ENCODE measurements at places on chromosomes 3 and 15.

DNA sequence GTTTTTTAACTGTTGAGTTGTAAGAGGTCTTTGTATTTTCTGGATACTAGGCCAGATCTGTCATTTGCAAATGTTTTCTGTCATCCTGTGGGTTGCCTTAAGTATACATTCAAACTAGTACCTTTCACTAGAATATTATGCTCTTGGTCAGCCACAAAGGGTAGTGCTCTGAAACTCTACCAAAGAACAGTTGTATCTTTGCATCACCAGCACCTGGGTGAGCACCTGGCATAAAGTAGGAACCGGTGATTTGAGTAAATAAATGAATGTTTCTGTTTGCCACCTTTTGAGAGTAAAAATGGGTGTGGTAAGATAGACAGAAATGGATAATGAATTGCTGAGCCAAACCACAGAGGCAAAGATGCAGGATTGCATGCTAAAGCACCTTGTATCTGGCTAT is 98.7 kb downstream of the SLCO3A1 start:
- DNase-seq: no peak

GRCh38 chr15:60000824-60001609 is 3.1 kb upstream of the FOXB1 start:
- no peak for DNase-seq

- DNase-seq: no peak
These were observed 708.5 kb downstream of the SQOR start for GRCh38 chr15:46343196-46343935.

DNA sequence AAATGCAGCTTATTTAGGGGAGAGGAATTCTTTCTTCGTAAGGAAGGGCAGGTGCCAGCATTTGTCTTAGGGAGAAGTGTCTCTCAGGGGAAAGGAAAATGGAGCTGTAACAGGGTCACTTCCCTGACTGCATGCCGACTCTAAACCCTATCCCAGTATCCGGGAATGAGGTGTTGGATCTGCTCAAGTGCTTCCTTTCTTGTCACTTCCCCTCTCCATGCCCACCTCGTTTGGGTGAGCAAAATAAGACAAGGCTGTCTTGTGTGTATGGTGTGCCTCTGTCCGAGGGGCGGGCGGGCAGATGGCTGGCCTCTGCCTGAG is 230.1 kb upstream of the TPM1 start:
- no peak for DNase-seq

DNA sequence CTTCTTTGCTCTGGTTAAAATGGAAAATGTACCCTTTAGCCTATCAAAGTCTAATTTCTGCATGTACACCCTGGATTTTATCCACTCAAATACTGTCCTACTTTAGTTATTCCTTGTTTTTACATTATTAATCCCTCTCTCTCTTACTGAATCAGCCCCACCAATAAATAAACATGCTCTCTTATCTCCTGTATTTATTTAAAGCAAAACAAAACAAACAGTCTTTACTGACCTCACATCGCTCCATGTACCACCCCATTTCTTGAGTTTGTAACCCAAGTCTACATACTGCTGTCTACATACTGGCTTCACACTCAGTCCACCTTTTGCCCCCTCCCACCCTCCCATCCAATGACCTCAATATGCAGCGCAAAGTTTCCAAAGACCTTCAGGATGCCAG is 113.3 kb upstream of the RORA start:
- no peak for DNase-seq

- DNase-seq: no peak
These were observed 680 bp downstream of the POC1A start for GRCh38 chr3:52153389-52154096.

GRCh38 chr3:152073267-152073666 is 195.5 kb upstream of the MBNL1 start:
- DNase-seq: peak; percentile 68

DNA sequence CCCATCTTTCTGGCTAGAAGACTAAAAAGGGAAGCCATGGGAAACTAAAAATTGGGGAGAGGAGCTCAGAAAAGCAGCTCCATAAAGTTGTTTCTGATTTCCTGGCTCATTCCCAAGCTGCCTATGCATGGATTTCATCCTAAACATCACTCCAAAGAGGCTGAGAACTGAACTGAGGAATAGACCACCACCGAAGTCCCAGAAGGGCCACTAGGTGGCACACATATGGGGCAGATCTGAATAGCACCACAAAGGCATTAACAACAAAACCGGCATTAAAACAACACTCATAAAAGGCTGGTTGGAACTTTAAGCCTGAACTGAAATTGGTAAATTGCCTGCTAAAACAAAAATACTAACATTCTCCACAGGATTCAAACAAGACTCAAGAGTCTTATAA is 106.3 kb downstream of the PLD1 start:
- peak; percentile 31 for DNase-seq

DNA sequence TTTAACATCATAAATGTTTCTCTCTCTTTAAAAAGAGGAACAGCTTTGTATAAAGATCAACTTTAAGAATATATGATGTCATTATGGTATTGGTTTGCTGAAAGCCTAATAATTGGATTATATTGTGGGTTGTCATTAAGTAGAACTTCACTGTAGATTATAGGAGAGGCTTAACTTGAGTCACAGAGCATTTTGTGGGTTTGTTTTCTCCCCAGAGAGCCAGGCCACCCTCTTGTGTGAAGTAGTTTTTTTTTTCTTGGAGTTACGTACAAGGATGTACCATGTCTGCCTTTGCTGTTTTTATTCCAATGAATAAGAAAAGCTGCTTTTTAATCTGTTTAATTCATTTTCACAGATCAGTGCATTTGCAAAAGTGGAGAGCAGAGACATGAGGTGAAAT is 354.8 kb upstream of the TBL1XR1 start:
- no peak for DNase-seq

DNA sequence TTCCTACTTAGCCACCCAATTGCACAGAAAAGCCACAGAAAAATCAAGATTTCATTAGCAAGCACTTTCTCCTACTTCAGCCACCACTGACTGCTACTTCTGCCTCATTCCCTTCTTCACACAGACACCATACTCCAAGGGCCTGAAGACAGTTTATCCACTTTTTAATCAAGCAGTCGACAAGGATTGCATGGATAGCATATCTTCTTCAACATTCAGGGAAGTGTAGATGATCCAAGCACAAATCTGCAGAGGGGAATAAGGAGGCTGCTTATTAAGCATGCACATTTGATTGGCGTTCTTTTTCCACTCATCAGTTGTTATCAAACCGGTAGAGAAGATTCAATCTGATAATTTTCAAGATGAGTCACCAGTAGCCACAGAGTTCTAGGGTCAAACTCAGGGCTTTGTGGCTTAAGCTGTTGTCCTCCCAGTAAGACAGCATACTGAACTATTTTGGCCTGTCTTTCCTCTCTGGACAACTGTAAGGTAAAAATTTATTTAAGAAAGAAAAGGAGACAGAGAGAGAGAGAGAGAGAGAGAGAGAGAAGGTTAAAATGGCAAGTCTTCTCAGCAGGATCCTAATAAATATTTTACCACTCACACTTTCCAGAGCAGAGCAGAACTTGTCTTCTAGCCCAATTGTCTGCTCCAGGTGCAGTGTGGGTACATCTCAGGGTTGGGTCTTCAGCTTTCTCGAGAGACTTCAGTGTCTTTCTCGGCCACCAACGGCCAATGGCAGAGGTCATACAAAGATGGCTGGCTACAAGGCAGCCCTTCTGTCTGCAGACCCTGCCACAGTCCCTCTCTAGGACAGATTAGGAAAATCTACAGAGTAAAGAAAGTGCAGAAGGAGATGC is 80.6 kb upstream of the BHLHE40 start:
- no peak for DNase-seq

DNA sequence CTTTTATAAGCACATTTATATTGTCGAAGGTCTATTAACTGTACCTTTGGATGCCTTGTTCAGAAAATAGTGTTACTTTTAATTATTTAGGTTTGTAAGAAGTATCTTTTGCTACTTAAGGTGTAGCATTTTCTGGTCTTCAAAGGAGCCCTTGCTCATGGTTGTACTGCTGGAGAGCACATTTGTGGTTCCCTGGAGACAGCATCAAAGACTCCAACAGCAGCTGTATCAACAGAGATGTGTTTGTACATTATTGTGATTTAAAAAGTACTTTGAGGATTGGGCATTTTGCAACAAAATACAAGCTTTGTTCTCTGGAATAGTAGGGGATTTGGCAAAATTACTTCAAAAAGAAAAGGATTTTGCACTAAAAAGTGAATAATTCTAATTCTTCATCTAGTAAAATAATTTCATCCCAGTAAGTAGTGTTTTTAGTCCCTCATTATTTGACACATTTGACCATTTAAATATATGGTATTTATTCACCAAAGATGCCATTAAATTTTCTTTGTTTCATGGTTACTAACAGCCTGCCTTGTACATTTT is 16.5 kb downstream of the TBC1D23 start:
- no peak for DNase-seq

DNA sequence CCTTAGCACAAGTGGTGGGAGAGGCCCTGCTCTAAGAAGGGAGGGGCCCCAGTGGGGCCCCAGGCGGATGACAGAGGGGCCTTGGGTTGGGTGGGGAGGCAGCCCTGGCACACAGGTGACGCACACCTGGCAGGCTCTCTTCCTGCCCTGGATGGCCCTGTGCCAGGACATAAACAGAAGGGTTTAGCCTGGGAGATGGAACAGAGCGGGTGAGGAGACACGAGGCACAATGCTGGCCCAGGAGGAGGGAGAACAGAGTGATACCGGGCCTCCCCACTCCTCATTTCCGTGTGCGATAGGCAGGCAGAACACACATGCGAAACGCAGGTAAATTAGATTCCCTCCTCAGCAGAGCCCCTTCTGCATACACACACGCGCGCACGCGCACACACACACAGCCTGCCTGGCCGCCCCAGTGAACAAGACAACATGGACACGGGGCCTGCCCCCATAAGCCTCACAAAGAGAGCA is 39.8 kb downstream of the IDH2 start:
- no peak for DNase-seq

- DNase-seq: no peak
These were observed 34.4 kb downstream of the CYP11A1 start for GRCh38 chr15:74333093-74333492.

DNA sequence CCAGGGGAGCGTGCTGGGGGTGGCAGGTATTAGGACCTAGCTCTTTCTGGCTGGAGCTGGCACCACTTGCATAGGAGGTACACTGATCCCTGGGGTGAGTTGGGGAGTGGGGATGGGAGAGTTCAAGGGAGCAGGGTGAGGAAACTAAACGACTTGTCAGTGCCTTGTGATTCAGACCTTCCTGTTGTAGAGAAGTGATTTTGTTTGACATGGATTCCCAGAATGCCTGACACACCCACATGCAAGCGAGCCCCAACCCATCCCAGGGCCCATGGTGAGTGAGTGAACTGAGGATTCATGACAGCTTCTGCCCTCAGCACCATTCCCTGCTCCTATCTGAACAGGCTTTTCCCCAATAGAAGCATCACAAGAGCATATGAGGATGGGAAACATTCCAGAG is 15.6 kb upstream of the UBE2Q2 start:
- DNase-seq: no peak

GRCh38 chr15:29053006-29053405 is 167.2 kb downstream of the APBA2 start:
- no peak for DNase-seq

GRCh38 chr3:119829420-119829819 is 47.5 kb downstream of the NR1I2 start:
- no peak for DNase-seq

GRCh38 chr3:56724676-56725075 is 41.6 kb upstream of the TASOR start:
- DNase-seq: no peak

GRCh38 chr3:169966951-169967915 is 626 bp downstream of the SEC62 start:
- DNase-seq: peak; percentile 61

DNA sequence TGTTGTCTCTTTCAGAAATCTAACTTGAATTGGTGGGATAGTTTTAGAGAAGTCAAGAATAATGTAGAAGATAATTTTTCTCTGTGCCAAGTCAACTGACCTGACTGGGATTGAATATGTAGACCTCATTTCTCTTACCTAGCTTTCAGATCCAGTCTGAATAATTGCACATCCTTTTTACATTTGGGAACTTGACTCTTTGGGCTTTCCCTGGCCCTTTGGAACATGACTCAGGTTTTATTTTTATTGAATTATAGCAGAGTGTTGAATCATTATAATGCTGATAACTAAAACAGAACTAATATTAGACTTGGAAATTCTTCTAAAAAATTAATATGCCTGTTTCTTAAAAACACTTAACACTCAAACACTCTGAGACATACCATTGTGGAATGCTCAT is 76.5 kb downstream of the PFN2 start:
- DNase-seq: no peak

DNA sequence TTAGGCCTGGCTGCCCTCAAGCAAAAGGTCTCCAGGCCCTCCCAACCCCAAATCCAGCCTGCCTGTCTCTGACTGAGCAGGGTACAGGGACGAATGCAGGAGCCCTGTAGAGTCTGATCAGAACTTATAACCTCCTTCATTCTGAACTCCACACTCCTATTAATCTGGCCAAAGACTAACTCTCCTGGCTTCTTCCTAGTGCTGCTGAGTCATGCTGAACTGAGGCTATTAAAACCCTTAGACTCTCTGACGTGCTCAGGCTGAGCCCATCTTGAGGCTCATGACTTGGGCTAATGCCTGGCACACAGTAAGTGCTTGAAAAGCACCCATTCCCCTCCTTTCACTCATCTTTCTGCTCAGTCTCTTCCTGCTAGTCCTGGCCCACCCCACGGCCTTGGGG is 81.9 kb downstream of the NUP210 start:
- DNase-seq: no peak

- no peak for DNase-seq
These were observed 9.0 kb downstream of the UROC1 start for GRCh38 chr3:126508564-126508964.

GRCh38 chr15:27119695-27120266 is 148.8 kb downstream of the GABRG3 start:
- no peak for DNase-seq

GRCh38 chr3:115702598-115702997 is 79.3 kb downstream of the GAP43 start:
- no peak for DNase-seq

DNA sequence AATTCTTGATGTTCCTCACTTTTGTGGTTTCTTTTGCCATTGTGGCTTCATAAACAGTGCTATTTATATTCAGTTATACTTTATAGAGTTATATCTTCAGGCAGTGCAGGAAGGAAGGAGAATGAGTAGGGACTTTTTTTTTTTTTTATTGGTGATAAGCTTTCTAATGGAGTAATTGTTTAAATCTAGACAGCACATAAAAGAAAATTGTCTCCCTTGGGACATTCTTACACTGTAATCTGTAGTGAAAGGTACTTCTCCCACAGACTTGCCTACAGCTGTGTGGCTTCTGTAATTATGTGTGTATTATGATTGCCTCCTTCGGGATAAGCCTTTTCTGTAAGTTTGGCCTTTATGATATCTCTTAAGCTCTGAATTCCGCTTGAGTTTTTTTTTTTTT is 41.6 kb downstream of the WDR76 start:
- no peak for DNase-seq
